Left colon (tissue), 2 donors: ENCODE measurements at places on chromosomes 5 and 9. TPM values are rescaled to one million over a fixed set of nuclear protein-coding genes. Genes with fewer than 3 reads are reported as not detected.

KCTD16 gene
- 0.11 TPM for total RNA-seq

LTC4S gene
- total RNA-seq, result 4.2 TPM

- DNase-seq, result no peak
These were observed 45.7 kb downstream of the PRRC1 start for GRCh38 chr5:127563136-127563535.

GRCh38 chr5:153168241-153168640, 322.2 kb upstream of the GRIA1 start:
- no peak for DNase-seq

DNA sequence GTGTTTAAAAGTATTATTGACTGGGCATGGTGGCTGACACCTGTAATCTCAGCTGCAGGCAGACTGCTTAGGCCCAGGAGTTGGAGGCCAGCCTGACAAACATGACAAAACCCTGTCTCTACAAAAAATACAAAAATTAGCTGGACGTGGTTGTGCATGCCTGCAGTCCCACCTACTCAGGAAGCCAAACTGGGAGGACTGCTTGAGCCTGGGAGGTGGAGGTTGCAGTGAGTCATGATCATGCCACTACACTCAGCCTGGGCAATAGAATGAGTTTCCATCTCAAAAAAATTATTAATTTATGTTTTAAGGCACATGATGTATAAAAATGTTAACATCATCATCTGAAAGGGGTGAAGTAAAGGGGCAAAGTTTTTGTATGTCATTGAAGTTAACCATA, 49.7 kb upstream of the FNIP1 start:
- no peak for DNase-seq

GRCh38 chr5:17951392-17952169, 317.3 kb downstream of the TAF11L14 start:
- no peak for DNase-seq

RANBP3L gene
- total RNA-seq, result 0.17 TPM

- DNase-seq, result no peak
These were observed 9.4 kb upstream of the MAPK9 start for GRCh38 chr5:180301253-180301652.

NKD2 gene
- total RNA-seq, result 1.6 TPM

DNA sequence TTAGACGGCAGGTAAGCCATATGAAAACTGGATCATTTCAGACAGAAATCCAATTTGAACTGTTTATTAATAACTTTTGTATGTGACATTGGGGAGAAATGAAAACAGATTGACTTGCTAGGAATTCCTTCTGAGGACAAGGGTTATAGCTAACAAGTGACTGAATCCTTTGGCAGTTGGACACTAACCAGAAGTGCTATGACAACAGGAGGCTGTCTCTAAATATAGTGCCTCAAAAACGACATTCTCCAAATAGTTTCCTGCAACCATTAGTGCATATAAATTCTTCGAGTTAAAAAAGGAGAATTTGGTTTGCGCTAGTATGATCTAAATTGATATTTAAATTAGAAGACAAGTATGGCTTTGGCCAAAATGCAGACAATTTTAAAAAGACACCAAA, 338.6 kb downstream of the PTPRD start:
- DNase-seq, result no peak

AGXT2 gene
- total RNA-seq, result not detected

ISL1 gene
- total RNA-seq, result 0.52 TPM

- DNase-seq, result no peak
These were observed 201.0 kb downstream of the EFNA5 start for GRCh38 chr5:107469485-107470294.

CDC23 gene
- 14.9 TPM for total RNA-seq

TMEM252 gene
- total RNA-seq, result not detected

DNA sequence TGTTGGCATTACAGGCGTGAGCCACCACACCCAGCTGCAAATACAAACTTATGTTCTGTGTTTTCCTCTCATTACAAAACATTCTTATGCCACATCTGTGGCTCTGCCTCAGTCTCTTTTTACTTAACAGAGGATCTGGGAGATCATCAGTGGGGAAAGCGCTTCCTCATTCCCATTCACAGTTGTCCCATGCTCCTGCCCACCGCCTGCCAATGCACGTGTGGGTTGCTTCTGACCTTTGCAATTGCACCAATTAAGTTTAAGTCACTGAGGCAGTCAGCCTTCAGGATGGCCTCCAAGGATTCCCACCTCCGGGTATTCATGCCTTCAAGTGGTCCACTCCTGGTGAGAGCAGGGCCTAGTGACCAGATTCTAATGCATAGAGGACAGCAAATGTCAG, 34.9 kb upstream of the EEIG1 start:
- no peak for DNase-seq

CRB2 gene
- total RNA-seq, result 1.1 TPM

DNA sequence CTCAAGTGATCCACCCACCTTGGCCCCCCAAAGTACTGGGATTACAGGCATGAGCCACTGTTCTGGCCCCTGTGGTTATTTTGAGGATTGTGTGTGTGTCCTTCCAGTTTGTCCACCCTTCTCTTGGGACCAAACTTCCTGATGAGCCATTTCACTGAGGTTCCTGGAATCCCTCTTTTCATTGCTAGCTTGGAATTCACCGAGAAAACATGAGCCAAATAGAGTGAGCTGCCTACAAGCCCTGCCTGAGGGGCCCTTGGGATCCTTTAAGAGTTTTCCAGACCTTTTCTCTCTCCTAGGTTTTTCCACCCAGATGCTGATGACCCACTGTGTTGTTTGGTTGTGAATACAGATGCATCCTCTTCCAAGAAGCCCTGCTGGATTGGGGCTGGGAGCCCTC, 13.2 kb upstream of the KIF12 start:
- DNase-seq, result no peak

DNA sequence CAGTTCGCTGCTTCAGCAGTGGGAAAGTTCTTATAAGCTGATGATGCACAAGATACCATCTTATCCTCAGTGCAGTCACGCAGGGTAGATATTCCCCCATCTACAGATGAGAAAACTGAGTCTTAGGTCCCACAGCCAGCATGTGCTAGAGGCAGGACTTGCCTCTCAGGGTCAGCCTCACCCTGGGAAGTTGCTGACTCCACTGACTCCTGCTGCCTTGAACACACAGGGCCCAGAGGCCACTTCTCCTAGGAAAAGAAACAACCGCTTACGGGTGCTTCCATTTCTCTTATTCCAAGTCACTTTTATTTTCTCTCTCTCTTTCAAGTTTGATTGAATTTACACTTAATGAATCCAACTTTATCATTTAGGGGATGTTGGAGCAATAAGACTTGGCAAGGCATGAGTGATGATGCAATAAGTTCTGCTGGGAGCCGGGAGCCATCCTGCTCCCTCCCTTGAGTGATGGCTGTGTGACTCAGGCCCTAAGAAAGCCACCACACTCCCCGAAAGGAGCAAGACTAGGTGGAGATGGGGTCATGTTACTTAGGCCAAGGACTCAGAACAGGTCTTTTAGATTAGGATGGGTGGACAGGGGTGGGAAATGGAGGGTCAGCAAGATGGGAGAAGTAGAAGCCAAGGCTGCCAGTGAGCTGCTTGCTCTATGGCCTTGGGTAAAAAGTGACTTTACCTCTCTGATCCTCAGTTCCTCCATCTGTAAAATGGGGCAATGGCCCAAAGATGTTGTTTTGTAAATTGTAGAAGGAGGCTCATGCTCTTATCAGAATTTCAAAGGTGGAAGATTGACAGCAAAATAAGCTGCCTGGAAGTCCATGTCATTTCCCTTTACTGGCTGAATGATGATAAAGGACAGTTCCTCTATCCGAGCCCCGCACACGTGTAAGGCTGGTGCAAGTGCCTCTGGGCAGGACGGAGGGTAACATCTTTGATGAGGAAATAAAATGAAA, 67.4 kb upstream of the ZNF618 start:
- no peak for DNase-seq

IFNA2 gene
- total RNA-seq, result not detected

TSSK1B gene
- total RNA-seq, result not detected

GRCh38 chr9:128870128-128870940, 11.4 kb downstream of the KYAT1 start:
- no peak for DNase-seq

- no peak for DNase-seq
These were observed 13.6 kb downstream of the NTNG2 start for GRCh38 chr9:132175431-132175830.

DNA sequence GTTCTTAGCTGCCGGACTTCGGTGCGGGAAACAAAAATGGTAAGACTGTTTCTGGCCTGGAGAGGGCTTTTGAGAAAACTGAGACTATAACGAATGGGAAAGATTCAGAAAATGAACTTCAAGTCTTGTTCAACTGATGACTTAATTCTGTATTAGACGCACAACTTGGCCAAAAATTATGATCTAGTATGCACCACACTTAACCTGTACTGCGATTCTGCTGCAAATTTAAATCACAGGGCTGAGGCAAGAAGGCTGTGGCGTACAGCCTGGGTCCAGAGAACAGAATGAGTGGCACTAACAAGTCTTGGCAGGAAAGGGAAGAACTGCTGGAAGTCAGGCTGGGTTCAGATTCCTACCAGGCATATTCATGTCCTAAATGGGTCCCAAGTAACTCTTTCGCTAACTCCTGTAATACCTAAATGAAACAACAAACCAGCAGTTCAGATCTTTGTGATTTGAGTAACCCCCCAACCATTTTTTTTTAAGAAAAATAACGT, 781 bp upstream of the COL23A1 start:
- no peak for DNase-seq

SCGB3A1 gene
- total RNA-seq, result not detected

DNA sequence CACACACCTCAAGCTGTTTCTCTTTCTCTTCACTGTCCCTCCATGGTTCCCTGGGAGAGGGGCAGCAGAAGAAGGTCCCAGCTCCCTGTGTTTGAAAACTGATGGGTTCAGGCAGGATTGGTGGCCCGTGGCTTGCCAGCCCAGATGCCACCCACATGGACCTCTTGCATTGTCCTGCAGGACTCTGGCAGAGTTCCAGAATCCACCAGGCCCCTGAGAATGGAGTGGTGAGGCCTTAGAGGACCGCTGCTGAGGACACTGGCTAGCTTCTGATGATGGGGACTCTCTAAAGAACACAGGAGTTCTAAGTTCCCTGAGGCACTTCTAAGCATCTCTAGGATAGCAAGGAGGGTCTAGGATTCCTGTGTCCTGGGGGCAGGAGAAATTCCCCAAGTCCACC, 24.8 kb downstream of the CTSL start:
- DNase-seq, result no peak

GRCh38 chr5:175820230-175820629, 51.1 kb upstream of the CPLX2 start:
- DNase-seq, result no peak

GRCh38 chr5:159419576-159419975, 89.3 kb upstream of the IL12B start:
- no peak for DNase-seq

DNA sequence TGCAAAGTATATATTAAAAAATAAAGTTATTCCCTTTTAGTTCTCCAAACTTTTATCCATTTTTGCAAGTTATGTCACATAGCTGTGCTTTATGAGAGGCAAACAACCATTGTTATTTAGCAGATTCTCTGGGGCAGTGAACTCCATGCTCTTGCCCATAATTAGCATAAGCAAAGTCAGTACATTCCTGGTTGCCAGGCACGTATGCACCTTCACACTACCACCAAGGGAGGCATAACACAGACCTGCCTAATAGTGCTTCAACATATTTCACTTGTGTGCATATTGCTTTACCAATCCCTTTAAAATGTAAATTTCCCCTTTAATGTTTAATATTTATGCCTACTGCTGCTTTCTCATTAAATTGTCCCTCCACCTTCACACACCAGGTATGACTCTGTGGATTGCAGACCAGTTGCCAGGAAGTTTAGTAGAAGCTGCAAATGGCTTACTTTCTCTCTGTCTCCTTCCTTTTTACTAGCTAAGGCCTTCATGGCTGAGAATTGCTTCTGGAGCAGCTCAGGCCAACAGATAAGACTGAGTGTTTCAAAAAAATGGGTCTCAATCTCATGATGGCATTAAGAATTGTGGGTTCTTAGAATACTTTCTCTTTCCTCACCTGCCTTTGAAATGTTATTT, 388.2 kb downstream of the PRR16 start:
- DNase-seq, result no peak

EGFL7 gene
- 14.3 TPM for total RNA-seq

- DNase-seq, result no peak
These were observed 47.8 kb downstream of the PRLR start for GRCh38 chr5:35182486-35182885.

DNA sequence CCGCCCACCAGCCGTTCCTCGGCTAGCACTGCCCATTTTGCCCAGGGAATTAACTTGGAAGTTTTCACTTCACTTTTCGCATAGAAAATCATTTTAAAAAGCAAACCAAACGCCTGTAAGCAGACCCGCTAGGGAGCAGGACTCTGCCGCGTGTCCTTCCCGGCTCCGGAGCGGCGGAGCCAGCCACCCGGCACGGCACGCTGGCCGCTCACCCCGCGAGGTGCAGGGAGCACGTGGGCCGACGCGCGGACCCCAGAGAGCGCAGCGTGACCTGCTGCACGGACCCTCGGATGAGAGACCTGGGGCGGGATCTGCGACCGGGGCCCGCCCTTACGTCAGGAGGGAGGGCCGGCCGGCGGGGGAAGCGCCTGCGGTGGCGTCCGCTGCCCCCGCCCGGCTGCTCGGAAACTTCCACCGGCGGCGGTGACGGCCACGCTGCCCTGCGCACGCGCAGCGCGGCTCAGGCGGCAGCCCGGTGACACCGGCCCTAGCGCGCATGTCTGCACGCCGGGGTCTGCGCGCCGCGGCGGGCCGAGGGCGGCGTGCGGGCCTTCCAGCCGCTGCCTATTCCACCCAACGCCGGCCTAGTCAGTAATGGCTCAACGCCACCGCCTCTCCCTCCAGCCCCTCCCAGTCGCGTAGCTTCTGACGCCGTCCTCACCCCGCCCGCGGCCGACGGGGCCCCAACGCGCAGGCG, 507 bp upstream of the TENT4A start:
- DNase-seq, result peak; percentile 96

PCA3 gene
- total RNA-seq, result not detected

EPB41L4B gene
- 147 TPM for total RNA-seq

- no peak for DNase-seq
These were observed 214.3 kb downstream of the ARRDC3 start for GRCh38 chr5:91168859-91169258.

MELK gene
- total RNA-seq, result 9.9 TPM

GRCh38 chr5:13955896-13956295, 11.4 kb upstream of the DNAH5 start:
- no peak for DNase-seq

IRX2 gene
- not detected for total RNA-seq

DNA sequence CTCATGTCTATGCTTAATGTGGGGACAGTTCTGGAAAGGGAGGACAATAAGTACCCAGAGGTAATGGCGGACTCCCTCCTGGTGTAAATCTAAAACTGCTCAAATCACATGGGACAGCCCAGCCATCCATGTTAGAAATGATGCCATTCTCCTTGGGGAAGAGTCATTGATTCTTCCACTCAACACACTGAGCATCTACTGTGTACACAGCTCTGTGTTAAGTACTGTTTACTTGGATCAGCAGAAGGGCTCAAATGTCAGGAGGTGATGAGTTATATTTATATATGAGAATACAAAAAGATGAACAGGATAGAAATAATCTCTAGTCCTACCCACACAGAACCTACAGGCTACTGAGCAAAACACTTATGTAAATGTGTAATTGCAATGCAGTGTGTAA, 31.8 kb upstream of the NANS start:
- DNase-seq, result no peak
